Urinary bladder (tissue), 4 donors: ENCODE measurements at places on chromosomes 4 and X.

DNA sequence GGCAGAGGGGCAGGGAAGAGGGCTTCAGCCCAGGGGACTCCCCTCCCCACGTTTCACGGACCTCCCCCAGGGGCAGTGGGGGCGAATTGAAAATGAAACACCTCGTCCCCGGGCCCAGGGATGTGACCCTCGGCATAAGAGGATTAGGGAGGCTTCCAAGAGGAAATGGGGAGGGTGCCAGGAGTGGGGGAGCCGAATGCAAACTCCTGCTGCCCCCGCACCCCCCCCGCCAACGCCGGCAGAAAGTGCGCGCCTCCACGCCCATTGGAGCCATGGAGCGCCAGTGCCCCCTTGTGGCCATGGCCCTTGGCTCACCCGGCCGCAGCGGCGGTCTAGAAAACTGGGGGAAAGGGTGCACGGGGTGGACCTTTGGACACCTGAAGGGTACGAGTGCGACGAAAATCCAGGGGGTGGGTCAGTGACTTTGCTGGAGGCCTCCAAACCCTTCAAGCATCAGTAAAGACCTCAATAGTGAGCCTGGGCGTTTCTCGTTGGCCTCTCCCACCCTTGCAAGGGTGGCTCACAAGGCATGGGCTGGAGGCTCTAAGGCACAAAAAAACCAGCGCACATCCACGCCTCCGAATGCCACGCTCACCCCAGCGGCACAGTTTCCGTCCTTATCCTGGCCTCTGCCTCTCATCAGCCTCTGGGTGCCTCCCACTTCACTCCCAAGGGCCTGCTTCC, 120.8 kb upstream of the PJA1 start:
- peak; percentile 49 for DNase-seq

- no peak for DNase-seq
These were observed 533.0 kb downstream of the SPRY1 start for GRCh38 chr4:123929565-123929964.

DNA sequence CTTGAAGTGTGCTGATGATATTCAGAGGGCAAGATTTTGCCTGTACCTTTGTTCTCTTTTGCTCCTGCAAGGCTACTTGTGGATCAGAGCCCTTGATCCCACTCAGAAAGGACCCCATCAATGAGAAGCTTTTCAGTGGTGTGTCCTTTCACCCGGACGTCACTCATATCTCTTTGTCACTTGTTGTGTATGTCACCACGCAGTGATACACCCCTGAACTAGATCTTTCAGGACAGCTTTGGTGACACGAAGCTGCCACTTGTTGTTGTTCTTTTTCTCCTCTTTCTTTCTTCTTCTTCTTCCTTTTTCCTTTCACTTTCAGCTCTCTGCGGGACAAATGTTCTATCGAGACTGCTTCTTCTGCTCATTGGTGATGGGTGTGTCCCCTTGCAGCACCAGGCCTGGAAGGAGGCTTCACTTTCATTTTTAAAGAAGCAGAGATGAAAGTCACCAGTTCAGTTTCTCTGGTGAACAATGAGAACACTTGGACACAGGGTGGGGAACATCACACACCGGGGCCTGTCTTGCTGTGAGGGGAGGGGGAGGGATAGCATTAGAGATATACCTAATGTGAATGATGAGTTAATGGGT, 83.6 kb downstream of the NBDY start:
- no peak for DNase-seq

- DNase-seq: no peak
These were observed 30.1 kb downstream of the TEX13A start for GRCh38 chrX:105190252-105190853.

- no peak for DNase-seq
These were observed 544.3 kb upstream of the CNKSR2 start for GRCh38 chrX:20829665-20830491.

DNA sequence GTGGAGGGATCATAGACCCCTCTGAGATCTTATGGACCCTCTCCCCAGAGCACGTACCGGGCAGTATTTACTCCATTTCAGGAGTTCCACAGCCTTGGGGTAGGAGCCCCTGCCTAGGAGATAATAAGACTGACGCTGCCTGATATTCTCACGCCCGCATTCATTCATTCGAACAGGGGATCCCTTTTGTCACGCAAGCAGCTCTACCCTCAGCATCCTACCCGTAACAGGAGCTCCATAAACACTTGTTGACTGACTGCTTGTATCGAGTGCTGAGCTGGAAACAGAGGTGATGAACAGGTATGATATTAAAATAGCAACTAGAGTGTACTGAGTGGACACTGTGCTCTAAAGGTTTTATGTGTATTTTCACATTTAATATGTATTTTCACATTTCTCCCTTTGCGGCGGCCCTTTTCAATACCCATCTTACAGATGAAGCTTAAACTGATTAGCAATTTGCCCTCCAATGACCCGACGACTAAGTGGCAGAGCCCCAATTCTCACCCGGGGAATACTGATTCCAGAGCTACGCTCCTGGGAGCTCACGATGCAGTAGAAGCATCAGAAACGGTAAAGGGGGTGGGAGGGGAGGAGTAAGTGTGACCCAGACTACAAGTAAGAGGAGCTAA, 888 bp downstream of the RAB28 start:
- DNase-seq: peak; percentile 6

DNA sequence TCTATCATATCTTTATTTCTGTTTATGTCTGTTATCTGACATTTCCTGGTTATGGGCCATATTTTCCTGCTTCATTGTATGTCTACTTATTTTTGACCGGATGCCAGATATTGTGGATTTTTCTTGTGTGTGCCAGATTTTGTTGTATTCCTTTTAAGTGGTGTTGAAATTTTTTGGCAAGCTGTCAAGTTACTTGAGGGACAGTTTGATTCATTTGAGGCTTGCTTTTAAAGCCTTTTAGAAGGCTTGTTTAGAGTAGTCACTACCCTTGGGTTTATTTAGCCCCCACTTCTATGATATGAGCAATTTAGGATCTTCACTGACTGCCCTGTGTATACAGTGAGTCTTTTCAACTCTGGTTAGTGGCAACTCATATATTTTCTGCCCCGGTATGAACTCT, 29.2 kb upstream of the NPY2R start:
- DNase-seq: no peak

DNA sequence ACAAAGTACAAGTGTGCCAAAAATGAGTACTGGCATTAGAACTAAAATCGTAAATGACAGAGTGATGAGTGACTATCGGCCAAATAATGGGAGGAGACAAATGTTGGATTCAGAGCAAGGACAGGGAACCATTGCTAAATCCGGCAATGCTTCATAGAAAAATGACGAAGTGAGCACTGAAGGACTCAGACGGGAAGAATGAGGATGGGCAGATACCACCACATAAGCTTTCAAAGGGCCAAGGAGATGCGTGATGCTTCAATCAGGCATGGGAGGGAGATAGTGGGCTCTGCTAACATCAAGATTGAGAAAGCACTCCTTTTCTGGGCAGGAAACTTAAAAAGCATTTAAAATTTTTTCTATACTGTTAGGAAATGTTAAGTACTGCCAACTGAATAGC, 21.6 kb downstream of the RBBP7 start:
- DNase-seq: no peak

DNA sequence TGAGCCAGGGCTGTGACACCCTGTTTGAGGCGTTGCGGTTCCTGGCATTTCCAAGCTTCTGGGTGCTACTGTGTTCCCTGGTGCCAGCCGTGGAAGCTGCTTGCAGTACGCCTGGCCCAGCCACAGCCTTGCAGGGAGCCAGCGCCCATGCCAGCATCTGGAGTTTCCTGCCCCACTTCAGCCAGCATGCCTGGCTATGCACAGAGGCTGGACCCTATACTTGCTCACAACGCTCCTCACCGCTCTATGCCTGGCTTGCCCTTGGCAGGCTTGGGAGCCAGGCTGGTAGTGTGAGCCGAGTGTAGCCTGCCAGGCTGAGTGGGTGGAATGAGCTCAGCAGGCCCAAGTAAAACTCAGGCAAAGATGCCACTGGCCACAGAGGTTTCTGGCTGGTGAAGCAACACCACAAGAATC, 22.4 kb downstream of the PRRG1 start:
- DNase-seq: no peak

DNA sequence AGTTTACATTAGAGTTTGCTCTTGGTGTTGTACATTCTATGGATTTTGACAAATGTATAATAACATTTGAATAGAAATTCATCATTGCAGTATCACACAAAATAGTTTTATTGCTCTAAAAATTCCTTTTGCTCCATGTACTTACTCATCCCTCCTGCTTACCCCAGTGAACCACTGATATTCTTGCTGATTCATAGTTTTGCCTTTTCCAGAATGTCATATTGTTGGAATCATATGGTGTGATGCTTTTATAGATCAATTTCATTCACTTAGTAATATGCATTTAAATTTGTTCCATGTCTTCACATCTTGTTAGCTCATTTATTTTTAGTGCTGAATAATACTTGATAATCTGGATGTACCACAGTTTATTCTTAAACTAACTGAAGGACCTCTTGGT, 1593.2 kb downstream of the C4orf33 start:
- DNase-seq: no peak

DNA sequence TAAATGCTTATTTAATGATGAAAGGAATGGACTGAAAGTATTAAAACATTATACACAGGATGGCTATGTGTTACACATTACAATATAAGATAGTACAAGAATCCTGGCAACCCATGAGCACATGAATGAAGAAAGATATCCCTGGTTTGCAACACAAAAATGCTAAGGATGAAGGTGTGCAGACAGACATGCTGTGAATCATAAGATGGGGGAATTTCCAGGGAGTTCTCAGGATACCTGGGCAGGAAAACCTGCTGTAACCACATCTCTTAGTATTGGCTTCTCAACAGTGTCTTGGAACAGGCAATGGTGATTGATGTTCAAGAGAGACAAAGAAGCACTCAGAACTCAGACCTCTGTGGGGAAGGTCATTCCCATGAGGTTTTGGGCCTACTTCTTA, 23.9 kb upstream of the ANOS1 start:
- no peak for DNase-seq

- DNase-seq: no peak
These were observed 21.1 kb downstream of the RBM10 start for GRCh38 chrX:47166126-47166525.

DNA sequence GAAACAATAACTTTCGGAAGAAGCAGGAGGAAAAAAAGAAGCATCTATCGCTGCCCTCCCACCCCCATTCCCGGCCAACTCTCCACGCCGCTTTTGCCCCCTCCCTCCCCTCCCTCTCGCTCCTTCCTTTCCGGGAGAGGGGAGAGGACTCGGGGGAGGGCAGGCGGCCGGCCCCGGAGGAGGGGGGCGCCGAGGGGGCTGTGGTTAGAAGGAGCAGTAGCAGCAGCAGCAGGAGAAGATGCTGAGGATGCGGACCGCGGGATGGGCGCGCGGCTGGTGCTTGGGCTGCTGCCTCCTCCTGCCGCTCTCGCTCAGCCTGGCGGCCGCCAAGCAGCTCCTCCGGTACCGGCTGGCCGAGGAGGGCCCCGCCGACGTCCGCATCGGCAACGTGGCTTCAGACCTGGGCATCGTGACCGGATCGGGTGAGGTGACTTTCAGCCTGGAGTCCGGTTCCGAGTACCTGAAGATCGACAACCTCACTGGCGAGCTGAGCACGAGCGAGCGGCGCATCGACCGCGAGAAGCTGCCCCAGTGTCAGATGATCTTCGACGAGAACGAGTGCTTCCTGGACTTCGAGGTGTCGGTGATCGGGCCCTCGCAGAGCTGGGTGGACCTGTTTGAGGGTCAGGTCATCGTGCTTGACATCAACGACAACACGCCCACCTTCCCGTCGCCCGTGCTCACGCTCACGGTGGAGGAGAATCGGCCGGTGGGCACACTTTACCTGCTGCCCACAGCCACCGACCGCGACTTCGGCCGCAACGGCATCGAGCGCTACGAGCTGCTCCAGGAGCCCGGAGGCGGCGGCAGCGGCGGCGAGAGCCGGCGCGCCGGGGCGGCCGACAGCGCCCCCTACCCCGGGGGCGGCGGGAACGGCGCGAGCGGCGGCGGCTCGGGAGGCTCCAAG, 1.3 kb downstream of the PCDH7 start:
- DNase-seq: no peak

GRCh38 chr4:153058671-153059060, 122.5 kb downstream of the FHDC1 start:
- no peak for DNase-seq

DNA sequence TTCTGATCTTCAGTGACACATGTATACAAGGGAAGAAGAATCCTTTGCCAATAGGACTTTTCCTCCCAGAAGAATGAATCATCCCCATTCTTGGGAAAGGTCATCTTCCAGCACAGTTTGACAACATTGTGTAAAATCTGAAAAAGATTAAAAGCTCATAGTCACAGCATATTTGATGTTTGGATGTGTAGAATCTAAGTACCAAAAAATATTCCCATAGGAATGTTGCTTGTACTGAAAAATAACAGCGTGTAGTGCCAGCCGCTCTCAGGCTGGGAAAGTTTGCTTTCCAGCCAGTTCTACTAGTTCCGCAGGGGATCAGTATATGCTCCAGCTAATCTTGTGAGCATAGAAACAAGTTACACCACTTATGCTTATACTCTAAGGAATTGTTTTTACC, 74.7 kb upstream of the IL13RA1 start:
- no peak for DNase-seq

DNA sequence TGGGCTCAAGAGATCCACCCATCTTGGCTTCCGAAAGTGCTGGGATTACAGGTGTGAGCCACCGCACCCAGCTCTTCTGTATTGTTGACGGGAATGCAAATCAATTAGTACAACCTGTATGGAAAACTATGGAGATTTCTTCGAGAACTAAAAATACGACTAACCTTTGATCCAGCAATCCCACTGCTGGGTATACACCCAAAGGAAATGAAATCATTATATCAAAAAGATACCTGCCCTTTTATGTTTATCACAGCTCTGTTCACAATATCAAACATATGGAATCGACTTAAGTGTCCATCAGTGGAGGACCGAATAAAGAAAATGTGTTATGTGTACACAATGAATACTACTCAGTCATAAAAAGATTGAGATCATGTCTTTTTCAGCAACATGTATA, 49.3 kb downstream of the ELOVL6 start:
- DNase-seq: no peak

GRCh38 chr4:142407596-142407995, 438.5 kb downstream of the INPP4B start:
- DNase-seq: no peak

DNA sequence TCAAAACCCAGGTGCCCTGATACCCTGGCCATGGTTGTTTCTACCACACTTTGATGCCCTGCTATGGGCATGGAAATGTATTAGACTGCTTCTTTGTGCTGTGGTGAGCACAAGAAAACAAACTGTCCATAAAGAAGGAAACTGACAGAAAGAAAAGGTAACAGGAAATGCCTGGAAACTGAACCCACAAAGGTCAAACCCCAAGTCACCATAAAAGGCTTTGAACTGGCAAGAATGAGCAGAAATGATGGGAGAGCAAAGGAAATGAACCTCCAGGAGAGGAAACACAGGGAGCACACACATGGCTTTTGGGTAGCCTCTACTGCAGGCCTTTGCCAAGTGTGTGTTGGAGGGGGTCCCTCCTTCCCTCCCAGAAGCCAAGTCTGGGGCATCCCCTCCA, 35.0 kb downstream of the LHFPL1 start:
- DNase-seq: no peak

- DNase-seq: no peak
These were observed 52.5 kb downstream of the SNX25 start for GRCh38 chr4:185261946-185262345.
